ENCODE measurements at places on chromosomes 7 and 10.

DNA sequence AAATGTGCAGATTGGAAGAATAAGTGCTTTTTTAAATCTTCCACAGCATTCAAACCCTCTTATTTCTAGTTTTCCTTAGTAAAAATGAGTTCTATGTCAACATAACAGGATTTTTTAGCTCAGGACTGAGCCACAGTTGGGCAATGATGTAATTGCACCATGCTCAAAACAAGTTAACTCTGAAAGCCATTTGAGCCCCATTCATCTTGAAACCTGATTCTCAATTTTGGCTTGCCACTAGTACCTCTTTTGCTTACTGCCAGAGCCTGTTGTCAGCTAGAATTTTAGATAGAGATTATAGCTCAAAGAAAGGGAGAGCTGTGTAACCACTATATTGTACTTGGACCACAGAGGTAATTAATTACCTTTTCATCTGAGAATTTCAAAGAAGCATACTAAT, 1028.5 kb upstream of the PHF14 start:
- no peak for DNase-seq

DNA sequence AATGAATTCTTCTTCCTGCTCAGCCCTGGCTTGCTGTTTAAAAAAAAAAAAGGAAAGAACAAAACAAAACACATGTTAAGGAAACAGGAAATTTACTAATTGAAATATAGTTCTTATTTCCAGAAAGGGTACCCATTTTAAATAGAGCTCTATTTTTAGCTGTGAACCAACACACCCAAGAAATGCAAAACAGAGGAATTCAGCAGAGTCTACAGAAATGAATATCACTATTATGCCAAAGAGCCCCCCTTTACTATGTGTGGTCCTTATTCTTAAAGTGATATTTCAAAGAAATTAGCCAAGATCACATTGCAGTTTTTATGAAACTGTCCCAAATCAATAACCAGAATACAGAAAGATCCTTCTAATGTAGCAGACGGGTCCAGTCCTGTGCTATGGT, 53.7 kb downstream of the CCDC6 start:
- DNase-seq: no peak

GRCh38 chr7:22121702-22122474, 176.2 kb upstream of the CDCA7L start:
- no peak for DNase-seq

DNA sequence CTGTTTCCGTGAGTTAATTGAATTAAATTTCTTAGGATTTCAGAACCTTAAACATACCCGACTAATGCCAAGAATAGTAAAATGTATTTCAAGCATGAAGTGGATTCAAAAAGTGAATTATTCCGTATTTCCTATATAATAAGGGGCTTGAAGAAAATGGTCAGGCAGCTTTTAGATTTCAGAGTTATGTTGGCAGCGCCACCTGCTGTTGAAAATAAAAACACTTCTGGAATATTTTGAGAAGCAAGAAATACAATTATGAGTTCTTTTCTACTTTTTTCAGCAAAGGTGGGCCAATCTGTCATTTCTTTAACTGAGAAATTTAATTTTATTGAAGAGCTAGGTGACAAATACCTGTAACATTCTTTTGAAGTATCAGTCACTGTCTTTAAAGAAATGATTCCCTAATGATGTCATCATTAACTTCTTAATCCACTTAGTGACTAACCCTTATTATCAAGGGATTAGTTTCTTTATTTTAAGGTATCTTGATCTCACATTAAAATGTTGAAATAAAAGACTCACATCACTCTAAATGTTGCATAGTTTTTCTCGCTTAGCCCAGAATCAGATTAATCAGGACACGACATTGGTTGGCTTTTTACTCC, 36.6 kb upstream of the AGR3 start:
- no peak for DNase-seq

Data from anterior cingulate cortex (tissue), 58 donors.